NCI-H526 treated with DMSO at 0.1 percent for 48 hours (cell line): ENCODE measurements at places on chromosomes 7 and 10.

DNA sequence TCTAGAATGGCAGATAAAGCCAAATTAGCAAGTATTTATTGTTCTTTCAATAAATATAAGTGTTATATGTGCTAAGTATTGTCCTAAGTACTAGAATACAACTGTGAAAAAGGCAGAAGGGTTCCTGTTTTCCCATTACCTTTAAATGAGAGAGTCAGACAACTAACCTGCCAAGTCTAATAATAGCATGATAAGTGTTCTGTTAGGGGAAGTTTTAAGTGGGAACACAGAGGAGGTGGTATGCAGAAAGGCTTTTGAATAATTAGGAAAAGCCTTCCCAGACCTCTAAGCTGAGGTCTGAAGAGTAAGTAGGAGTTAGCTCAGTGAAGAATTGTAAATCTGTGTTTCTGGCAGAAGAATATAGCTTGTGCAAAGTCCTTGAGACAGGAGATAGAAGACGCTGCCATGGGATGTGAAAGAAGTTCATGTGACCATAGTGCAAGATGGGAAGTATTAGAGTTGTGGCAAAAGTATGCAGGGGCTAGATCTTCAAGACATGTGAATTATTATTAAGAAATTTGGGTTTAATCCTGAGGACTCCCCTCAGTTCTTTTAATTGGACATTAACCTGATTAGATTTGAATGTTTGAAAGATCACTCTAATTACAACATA lies 12.5 kb downstream of the SHOC2 start:
- no peak for DNase-seq

GRCh38 chr7:51006483-51007235 lies 224.0 kb upstream of the GRB10 start:
- DNase-seq = no peak

DNA sequence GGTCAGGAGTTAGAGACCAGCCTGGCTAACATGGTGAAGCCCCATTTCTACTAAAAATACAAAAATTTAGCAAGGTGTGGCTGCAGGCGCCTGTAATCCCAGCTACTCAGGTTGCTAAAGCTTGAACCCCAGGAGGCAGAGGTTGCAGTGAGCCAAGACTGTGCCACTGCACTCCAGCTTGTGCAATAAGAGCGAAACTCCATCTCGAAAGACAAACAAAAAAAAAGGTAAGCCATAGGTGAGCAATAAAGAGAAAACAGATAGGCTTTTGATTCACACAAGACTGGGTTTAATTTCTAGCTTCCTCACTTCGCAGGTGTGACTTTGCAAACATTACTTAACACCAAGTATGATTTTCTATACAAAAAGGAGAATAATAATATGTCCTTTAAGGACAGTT lies 72.3 kb upstream of the ACBD5 start:
- DNase-seq = no peak

DNA sequence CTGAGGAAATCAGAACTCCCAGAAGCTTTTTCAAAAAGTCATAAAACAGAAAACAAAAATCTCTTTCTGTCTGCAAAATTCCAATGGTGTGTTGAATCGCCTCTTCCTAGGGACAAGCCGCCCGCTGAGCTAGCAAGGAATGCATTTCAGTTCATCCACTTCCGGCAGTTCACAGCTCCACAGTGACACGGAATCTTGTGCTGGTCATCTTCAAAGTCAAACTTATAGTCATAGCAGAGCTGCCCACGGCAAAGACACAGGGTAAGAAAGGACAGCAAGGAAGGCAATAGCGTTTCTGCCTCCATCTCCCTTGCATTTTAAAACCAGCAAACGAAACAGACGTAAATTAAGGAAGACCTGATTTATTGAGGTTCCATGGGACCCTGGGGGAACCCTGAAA lies 111.2 kb downstream of the GALNT11 start:
- no peak for DNase-seq

DNA sequence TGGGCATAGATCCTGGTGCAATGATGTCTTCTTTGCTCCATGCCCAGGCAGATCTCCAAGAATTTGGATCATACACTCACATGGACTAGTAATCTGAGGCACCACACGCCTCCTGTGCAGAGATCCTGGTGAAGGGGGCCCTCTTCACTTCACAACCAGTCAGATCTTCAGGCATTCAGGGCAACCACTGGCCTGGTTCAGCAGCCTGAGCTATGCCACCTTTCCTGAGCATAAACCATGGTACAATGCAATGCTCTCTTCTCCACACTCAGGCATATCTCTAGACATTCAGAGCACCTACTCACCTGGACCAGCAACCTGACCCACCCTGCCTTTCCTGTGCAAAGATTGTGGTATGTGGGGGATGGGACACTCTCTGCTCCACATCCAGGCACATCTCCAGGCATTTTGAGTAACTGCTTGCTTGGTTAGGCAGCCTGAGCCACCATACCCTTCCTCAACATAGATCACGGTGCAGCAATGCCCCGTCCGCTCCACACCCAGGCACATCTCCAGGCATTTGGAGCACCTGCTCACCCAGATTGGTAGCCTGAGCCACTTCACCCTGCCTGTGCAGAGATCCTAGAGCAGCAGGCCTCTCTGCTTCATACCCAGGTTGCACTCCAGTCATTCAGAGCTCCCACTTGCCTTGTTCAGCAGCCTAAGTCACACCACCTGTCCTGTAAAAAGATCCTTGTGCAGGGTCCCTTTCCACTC lies 532.2 kb upstream of the STEAP1 start:
- DNase-seq = no peak

- peak; percentile 29 for DNase-seq
Measured at GRCh38 chr7:4226524-4226882, 455.6 kb upstream of the FOXK1 start.

GRCh38 chr7:4265676-4266075 lies 416.4 kb upstream of the FOXK1 start:
- DNase-seq = no peak

DNA sequence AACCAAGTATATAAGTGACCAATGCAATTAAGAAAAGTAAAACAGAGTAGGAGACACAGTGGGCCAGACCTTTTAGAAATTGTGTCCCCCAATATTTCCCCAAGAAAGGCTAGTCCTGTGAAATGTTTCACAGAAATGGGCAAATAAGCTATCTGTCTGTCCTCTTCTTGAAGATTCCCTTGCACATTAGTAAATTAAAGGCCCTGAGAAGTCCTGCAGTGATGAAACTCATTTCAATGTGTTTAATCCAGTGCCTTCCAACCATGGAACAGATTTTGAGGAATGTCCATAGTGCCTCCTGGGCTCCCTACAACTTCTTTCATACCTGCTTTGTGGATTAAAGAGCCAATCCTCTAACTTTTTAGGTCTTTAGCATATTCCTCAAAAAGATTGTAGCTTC lies 11.2 kb upstream of the EEPD1 start:
- DNase-seq = no peak

DNA sequence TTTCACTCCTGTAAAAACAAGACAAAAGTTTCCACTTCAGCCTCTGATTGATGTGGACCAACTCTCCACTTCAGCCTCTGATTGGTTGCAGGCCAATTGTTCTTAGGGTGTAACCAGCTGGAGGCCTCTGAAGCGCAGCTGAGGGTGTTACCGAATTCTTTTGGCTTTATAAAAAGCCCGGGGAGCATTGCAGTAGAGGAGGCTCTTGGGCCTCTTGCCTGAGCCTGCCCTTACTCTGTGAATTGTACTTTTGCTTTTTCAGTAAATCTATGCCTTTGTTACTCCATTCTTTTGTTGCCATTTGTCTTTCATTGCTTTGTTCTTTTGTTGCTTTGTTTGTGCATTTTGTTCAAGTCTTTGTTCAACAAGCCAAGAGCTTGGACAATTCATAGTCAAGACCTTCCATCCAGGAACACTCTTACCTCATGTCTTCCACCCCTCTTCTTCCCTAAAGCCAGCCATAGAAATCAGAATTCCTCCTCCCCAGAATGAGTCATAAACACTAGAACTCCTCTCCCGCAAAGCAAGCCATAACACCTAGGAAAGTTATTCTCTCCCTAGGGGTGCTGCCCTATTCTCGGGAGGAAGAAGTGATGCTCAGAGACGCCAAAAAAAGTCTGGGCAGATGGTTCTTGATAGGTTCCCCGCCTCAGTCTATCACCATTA lies 53.5 kb upstream of the ARMC3 start:
- DNase-seq = no peak

DNA sequence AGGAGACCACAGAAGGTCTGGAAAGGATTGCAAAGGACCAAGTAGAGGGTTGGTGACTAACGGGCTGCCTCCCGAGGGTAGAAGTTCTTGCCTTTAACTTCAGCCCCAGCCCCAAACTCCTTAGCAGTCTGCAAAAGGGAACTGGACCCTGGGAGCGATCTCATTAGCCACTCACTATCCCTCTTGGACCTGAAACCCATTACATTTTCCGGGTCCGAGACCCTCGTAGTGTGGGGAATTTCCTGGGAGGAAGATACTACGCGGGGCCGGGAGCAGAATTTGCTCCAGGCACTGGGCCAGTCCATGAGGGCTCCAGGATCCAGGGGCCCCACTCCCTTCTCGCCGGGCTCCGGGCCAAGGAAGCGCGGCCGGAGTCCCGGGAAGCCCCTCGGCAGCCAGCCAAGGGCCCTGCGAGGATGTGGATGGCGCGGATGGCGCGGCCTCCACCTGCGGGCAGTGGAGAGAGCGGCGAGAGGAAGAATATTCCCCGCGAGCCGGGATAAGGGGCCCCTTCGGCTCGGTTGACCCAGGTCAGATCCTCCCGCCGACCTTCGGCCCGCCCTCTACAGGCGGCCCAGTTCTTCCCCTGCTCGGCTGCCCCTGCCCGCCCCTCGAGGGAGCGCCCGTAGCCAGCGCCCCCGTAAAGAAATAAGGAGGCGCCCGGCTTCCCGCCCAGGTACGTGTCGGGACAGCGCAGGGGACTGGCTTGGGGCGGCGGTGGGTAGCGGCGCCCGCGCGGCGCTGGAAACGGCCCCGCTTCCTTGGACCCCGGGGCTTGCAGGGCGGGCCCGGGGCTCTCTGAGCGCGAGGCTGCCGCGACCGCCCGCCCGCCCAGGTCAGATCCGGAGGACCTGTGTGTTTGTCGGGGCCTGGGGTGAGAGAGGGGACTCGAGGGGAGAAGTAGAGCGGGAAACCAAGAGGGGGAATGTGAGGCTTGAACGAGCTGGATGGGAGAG lies at the start of gene MYO3A:
TSS of gene MYO3A (plus strand) at position 577 of the 956 bp plus-strand sequence. CDS start 17,882 bp downstream, outside the sequence.
- no peak for DNase-seq

DNA sequence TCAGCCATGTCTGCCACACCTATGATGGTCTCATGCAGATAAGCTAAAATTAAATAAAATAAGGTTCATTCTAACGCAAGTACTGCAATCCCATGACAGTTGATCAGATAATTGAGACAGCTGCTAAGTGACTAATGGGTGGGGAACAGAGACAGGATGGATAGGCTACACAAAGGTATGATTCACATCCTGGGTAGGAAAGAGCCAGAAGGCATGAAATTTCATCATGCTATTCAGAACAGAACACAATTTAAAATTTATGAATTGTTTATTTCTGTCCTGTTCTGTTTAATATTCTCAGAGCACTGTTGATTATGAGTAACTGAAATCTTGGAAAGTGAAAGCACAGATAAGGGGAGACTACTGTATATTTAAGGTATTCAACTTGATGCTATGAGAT lies 381.8 kb upstream of the SORCS1 start:
- no peak for DNase-seq

DNA sequence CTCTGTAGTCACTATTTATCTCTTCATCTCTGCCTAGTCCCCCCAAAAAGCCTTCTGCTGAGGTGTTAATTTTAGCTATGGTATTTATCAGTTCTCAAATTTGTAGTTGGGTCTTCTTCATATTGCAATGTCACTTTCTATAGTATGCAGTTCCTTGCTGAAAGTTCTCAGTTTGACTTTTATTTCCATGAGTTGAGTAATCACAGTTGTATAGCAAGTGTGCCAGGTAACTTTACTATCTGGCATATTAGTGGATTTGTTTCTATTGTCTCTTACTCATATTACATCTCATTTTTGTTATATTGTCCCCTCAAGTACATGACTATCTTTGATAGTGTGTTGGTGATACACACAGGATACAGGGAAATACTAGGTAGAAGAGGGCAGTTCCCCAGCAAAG lies 152.8 kb downstream of the CUBN start:
- DNase-seq = no peak

- DNase-seq = no peak
Measured at GRCh38 chr7:2164646-2165045, 68.1 kb downstream of the MAD1L1 start.

- no peak for DNase-seq
Measured at GRCh38 chr7:148334959-148335577, 255.5 kb upstream of the C7orf33 start.

DNA sequence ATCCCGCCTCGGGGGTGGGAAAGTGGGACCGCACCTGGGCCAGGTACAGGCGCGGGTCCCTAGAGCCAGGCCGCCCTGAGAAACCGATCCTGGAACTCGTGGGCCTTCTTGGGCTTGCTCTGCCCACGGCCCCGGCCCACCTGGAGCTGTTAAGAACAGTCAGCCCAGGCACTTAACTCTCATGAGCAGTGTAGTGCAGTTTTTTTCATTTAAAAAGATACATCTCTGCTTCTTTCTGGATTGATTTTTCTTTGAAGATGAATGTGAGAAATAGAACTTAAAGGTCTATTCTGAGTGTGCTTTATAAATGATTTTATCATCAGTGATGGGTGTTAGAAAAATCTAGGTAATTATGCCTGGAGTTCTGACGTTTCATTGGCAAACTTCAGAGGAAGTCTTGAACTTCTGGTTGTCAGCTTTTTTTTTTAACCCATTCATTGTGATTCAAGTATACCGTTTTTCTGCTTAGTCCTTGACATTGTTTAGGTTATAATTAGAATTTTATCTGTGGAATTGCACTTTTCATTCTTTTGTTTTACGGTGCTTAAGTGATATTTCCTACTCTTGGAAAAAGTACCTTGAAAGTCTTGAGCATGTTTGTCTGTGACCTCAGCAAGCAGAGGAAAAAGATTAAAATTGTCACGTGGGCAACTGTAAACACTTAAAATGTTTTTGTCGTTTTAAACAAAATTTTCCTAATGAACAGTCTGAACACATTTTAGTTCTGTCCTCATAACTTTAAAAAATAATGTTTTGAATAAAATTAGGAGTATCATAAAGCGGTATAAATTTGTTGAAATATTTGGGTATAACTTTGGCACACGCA lies 906 bp downstream of the CDK1 start:
- DNase-seq = no peak

DNA sequence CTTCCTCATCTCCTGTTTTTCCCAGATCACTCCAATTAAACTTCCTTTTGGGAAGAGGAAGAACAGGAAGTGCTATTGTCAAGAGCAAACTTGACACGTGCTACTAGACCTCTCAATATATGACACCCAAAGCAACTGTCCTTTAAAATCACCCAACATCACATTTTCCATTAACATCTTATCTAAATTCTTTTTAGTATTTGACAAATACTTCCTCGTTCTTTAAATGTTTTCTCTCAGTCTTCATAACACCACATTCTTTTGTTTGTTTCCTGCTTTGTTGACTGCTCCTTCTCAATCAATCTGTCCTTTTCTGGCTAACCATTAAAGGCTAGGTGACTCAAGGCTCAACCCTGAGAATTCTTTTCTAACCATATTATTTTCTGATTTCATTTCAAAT lies 7.1 kb upstream of the TFPI2 start:
- no peak for DNase-seq

GRCh38 chr10:67770537-67770936 lies 67.5 kb downstream of the DNAJC12 start:
- DNase-seq = no peak

- no peak for DNase-seq
Measured at GRCh38 chr10:125146791-125147579, 13.4 kb downstream of the CTBP2 start.
